Activated CD8-positive, alpha-beta T cell treated with anti-CD3 and anti-CD28 coated beads for 36 hours (primary cell): ENCODE measurements at places on chromosomes 16 and 17. TPM values are rescaled to one million over a fixed set of nuclear protein-coding genes. Genes with fewer than 3 reads are reported as not detected.
A peak's percentile ranks its signal among the peaks of the same experiment; 100 is the strongest.

- peak; percentile 37 for DNase-seq
Measured at GRCh38 chr16:28846933-28847273, 755 bp upstream of the TUFM start.

DNA sequence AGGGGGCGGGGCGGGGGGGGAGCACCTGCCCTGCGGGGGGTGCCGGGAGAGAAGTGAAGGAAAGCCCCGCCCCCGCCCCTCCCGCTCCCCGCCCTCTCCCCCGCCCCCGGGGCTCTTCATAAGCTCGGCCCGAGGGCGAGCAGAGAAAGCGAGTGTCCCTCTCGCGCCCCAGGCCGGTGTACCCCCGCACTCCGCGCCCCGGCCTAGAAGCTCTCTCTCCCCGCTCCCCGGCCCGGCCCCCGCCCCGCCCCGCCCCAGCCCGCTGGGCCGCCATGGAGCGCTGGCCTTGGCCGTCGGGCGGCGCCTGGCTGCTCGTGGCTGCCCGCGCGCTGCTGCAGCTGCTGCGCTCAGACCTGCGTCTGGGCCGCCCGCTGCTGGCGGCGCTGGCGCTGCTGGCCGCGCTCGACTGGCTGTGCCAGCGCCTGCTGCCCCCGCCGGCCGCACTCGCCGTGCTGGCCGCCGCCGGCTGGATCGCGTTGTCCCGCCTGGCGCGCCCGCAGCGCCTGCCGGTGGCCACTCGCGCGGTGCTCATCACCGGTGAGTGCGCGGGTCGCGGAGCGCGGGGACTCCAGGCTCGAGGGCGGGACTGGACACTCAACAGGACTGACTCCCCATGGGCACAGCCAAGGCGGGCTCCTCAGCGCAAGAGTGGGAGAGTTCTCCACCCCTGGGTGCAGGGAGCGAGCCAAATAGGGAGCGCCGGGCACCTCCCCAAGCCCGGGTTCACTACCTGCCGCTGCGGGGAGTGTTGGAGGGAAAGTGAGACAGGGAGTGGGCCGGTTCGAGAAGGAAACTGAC lies at the start of gene HSD11B2:
Gene HSD11B2 (plus strand): TSS at position 145 of the 798 bp plus-strand sequence. CDS start 128 bp downstream, at position 273.
- DNase-seq, result peak; percentile 22

CCL18 gene
- total RNA-seq, result not detected

OR3A2 gene
- total RNA-seq, result 2.7 TPM

TMEM94 gene
- 56.4 TPM for total RNA-seq

GRCh38 chr16:4505356-4506147 lies 29.4 kb downstream of the HMOX2 start:
- peak; percentile 83 for DNase-seq

GRCh38 chr17:12415031-12415430 lies 250.7 kb upstream of the MYOCD start:
- no peak for DNase-seq

DNA sequence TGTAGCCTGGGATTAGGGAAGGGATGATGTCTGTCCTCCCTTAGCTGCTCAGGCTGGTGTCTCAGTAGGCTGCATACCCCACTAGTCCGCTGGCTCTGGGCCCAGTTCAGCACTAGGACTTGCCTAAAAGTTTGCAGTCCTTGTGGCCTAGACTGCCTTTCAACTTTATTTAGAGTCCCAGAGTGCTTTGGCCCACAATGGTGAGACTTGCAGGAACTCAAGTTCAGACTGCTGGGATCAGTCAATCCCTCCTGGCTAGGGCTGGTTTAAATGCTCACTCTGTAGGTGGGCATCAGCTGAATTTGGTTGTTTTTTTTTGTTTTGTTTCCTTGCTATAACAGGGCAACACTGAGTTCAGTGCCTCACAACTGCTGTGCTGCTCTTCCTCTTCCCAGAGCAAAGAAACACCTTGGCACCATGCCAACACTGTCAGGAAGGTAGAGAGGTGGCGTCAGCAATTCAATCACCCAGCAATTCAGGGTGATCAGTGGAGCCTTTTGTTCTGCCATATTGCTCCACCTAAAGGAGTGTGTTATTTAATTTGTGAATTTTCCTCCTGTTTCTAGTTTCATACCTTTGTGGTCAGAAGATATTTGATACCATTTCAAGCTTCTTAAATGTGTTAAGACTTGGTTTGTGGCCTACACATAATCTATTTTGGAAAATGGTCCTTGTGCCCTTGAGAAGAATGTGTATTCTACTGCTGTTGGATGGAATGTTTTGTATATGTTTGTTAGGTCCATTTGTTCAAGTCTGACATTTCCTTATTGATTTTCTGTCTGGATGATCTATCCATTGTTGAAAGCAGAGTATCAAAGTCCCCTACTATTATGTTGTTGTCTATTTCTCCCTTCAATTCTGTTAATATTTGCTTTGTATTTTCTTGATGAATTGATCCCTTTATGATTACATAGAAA lies 284.0 kb upstream of the PMFBP1 start:
- no peak for DNase-seq

DNA sequence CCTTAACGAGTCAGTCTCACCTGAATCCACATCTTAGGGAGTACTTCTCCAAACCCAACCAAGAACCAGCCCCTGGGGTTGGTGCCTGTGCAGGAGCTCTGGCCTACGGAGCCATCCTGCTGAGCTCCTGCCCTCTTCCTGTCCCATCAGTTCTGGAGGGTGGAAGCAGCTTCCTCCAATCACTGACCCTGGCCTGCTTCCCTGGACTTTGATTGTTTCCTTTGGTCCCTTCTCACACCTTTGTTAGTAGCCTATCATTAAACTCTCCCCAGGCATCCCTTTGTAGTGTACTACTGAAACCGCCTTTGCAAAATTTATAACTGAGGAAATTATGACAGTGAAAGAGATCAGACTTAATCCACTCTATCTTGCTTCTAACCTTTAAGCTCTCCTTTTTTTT lies 21.1 kb upstream of the C16orf87 start:
- DNase-seq, result no peak

KIF19 gene
- 0.11 TPM for total RNA-seq

TEKT3 gene
- not detected for total RNA-seq

GRCh38 chr16:20610892-20611349 lies 34.8 kb upstream of the ACSM2B start:
- no peak for DNase-seq

- DNase-seq, result no peak
Measured at GRCh38 chr17:44002141-44002848, 2.1 kb upstream of the NAGS start.

- no peak for DNase-seq
Measured at GRCh38 chr16:56269811-56270684, 78.8 kb downstream of the GNAO1 start.

DNA sequence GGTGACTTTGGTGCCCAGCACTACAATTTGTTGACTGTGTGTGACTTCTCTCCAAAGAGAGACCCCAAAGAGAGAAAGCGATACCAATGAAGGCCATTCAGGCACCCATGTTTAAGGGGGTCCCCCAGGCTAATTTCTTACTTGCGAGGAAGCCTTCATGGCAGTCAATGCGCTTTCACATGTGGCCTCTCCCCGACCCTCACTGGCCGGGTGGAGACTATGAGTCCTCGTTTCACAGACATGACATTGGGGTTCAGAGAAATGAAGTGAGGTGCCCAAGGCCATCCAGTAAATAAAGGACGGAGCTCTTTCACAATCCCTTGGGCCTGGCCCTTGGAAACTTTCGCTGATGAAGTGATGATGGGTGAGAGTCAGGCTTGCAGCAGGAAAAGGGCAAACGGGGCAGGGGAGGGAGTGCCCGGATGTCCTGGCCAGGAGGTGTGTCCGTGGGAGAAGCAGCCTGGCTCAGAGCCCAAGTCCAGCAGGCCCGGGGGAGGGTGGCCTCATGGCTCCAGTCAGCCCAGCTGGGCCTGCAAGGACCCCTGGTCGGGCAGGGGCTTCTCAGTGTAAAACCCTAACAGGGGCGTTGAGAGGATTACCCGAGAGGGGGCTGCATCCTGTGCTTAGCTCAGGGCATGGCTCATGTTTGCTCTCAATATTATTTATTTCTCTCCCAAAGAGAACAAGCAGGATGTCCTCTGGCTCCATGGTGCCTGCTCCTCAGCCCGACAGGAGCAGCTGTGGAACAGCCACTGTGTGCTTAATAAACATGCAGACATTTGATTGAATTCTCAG lies 14.7 kb downstream of the TBX2 start:
- no peak for DNase-seq

- DNase-seq, result no peak
Measured at GRCh38 chr16:78183437-78184237, 84.2 kb downstream of the WWOX start.

- peak; percentile 92 for DNase-seq
Measured at GRCh38 chr16:89556750-89557689, 3.5 kb upstream of the RPL13 start.

- DNase-seq, result no peak
Measured at GRCh38 chr17:65147955-65148354, 10.8 kb downstream of the RGS9 start.

FBXW10B gene
- 0.36 TPM for total RNA-seq

- peak; percentile 81 for DNase-seq
Measured at GRCh38 chr17:31499771-31500554, 108.5 kb downstream of the RAB11FIP4 start.

KRTAP16-1 gene
- total RNA-seq, result not detected

DNA sequence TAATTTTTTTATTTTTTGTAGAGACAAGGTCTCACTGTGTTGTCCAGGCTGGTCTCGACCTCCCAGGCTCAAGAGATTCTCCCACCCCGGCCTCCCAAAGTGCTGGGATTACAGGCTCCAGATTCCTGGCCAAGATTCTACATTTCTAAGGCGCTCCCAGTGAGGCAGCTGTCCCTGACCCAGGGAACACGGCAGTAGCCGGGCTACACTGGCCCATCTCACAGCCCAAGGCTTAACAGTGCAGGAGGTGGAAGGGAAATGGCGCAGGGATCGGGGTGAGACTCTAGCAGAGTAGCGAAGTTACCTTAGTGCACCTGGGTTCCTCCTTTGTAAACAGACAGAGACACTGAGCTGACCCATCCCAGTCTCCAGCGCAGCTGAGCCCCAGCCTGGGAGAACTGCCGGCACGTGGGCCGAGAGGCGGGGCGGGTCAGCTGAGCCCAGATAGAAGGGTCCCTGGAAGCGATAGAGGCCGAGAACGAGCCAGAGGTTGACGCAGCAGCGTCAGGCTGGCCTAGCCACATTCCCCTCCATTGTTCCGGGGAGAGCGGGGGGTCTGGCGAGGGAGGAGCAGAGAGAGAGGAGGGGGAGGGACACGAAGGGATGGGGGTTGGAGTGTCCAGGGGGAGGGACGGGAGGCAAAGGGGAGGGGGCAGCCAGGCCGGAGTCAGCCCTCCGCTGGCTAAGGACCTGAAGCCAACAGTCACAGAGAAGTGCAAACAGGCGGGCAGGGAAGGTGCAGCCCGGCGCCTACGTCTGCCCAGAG lies 2.5 kb downstream of the CARHSP1 start:
- DNase-seq, result no peak

- peak; percentile 50 for DNase-seq
Measured at GRCh38 chr16:154217-155030, 2.0 kb downstream of the HBZ start.

DNA sequence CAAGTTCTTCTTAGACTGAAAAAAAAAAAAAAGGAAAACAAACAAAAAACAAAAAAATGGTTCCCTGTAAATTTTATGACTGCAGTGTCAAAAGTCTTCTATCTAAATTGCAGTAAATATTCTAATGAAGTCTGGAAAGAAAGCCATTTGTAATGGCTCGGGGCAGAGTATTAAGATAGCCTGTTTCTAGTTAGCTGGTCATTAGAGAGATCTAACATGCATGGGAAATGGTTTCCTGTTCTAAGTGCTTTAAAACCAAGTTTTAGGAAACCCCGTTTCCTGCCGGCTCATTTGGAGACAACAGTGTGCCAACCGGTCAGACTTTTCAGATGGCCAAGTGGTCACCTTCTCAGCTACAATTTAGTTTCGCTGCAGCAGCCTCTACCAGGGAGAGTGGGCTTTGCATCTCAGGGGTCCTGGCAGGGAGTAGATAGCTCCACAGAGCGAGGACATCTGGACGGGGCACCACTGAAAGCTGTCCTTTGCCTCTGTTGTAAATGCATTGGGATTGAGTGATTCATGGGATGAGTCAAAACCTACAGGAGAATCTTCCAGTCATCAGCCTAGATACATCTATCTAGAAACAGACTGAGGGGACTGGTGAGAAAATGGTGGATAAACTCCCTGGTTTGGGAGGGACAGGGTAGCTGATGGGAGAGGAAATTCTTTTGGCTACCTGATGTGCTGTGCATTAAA lies 473.2 kb upstream of the SALL1 start:
- DNase-seq, result no peak

DNA sequence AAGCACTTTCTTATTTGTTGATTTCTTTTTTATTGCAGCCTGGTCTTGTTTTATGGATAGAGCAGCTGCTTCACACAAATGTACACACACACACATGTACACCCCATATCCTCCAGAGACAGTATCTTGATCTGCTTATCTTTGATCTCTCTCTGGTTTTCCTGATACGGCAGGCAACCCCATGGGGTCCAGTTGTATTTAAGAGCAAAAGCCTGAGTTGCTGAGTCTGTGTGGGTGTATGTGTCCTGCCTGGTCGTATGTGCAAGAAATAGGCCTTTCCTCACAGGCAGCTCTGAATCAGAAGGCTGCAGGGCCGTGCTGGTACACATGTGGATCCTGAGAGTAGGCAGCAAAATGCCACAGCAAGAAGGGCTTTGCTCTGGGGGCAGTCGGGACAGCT lies 14.6 kb upstream of the LGALS9 start:
- peak; percentile 33 for DNase-seq

DNA sequence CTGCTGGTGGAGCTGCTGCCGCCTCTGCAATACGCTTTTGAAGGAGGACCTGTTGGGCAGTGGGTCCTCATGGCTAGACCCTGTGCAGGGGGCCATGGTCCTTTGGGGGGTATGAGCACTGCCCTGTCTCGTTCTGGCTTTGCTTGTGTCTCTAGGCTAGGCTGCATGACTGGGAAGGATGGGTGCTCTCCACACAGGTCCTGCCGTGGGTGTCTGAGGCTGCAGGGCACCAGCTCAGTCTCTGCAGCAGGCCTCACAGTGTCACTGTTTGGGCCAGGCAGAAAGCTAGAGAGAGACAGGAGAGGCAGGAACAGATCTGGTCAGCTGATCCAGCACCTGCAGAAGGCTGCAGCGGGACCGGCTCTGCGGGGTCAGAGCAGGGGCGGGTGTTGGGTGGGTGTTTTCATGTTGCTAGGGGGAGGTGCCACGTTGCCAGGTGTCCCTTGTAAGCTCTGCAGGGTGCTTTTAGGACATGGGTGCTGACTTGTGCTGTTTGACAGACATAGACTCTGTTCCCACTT lies 111.4 kb downstream of the SNX29 start:
- DNase-seq, result peak; percentile 67

GRAP gene
- total RNA-seq, result 12.2 TPM

DNA sequence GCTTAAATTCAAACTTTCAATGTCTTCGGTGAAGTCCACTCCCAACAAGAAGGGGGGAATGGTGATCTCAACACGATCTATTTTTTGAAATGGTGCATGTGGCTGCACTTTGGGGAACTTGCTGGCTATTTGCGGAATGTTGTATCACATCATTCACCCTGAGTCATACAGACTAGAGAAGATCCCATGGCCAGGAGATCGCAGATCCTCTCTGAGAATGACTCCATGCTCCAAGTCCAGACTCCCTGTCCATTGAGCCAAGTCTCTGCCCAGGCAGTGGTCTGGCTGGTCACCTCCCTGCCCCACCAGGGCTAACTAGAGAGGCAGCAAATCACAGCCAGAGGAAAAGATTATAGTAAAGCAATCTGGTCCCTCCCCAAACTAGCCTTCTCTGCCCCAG lies 120.6 kb downstream of the XYLT1 start:
- DNase-seq, result no peak
